Heart left ventricle (tissue), 16 donors: ENCODE measurements at places on chromosomes 2 and 18. TPM values are rescaled to one million over a fixed set of nuclear protein-coding genes. Genes with fewer than 3 reads are reported as not detected.

GRCh38 chr2:9799011-9799596 lies 44.2 kb upstream of the TAF1B start:
- DNase-seq: peak; percentile 22

- DNase-seq: no peak
Measured at GRCh38 chr2:226362980-226363379, 436.6 kb downstream of the IRS1 start.

GRCh38 chr2:88087073-88087472 lies 19.4 kb downstream of the SMYD1 start:
- DNase-seq: no peak

DNA sequence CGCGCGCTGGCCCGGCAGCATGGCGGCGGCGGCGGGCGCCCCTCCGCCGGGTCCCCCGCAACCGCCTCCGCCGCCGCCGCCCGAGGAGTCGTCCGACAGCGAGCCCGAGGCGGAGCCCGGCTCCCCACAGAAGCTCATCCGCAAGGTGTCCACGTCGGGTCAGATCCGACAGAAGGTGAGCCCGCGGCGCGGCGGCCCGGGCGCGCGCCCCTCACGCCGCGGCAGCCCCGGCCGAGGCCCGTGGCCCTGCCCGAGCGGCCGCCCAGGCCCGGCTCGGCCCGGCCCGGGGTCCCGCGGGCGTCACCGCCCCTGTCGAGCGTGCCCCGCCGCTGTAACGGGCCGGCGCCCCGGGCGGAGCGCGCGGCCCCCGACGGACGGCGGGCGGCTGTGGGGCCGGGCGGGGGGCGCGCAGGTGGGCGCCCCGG lies 218 bp downstream of the DGKD start:
- no peak for DNase-seq

GRCh38 chr2:10254373-10255188 lies 48.1 kb upstream of the HPCAL1 start:
- no peak for DNase-seq

DNA sequence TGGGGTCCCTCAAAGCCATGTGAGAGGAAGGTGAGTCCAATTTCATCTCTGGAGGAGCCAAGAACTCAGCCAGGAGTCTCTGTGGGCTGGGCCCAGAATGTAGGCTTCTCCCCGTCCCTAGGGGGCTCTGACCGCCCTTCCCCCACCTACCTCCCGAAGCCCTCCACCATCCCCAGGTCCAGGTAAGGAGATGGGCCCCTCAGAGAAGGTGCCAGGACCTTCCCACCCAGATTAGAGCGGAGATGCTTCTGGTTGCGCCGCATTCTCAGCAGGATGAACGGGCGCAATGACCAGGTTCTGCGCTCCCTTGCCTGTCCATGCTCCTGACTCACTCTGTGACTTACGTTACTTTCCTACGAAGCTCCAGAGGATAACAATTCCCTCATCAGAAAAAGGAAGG lies 23.0 kb downstream of the ST8SIA5 start:
- no peak for DNase-seq

The ARHGAP25 gene
- polyA plus RNA-seq: 2.9 TPM

The TTN gene
- 136 TPM for polyA plus RNA-seq

The MOGAT1 gene
- polyA plus RNA-seq: 0.19 TPM

The ZNG1B gene
- polyA plus RNA-seq: 58.8 TPM

The OXER1 gene
- 0.22 TPM for polyA plus RNA-seq
